ENCODE measurements at places on chromosomes 11 and 22. TPM values are rescaled to one million over a fixed set of nuclear protein-coding genes. Genes with fewer than 3 reads are reported as not detected.
A peak's percentile ranks its signal among the peaks of the same experiment; 100 is the strongest.

DNA sequence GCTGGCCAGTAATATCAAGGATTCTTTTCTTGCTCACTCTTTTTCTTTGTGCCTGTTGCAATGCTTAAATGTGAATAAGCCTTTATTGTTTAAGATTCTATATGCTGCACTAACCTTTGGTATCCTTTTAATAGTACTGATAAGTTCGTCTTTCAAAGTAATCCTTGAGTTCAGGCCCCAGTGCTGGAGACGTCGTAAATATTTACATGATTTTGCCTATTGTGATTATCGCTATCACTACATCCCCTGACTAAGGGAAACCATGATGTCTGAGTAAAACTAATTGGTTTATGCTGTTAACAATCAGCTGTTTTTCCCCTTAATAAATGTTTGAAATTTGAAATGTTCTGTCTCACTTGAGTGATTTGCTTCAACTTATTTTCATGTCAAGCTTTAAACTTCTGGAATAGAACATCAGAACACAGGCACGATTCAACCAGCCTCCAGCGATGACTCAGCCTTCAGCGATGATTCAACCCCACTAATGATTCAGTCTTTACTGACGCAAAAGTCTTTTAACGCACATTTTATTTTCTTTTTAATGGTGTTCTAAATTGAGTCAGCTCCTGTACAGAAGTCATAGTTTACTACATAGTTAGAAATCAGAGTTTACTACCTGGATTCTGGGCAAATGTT, 3.9 kb downstream of the HTATIP2 start:
- no peak for DNase-seq

- no peak for DNase-seq
These were observed 11.6 kb upstream of the TMEM45B start for GRCh38 chr11:129804012-129804411.

DNA sequence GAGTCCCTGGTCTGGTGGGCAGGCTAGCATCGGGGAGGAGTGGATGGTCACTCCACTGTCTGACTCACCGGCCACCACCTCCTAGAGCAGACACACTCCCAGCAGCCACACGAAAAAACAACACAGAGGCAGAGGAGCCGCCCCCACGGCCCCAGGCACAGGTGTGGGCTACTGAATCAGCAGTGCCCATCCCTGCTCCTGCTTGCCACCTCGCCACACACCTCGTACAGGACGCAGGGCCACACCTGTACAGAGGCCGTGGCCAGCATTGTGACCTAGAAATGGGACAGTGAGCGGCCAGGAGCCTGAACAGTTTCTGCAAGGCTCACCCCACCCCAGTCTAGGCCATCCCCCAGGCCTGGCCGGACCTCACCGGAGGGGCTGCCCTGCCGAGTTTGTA, 14.0 kb downstream of the TRIM29 start:
- DNase-seq = no peak

DNA sequence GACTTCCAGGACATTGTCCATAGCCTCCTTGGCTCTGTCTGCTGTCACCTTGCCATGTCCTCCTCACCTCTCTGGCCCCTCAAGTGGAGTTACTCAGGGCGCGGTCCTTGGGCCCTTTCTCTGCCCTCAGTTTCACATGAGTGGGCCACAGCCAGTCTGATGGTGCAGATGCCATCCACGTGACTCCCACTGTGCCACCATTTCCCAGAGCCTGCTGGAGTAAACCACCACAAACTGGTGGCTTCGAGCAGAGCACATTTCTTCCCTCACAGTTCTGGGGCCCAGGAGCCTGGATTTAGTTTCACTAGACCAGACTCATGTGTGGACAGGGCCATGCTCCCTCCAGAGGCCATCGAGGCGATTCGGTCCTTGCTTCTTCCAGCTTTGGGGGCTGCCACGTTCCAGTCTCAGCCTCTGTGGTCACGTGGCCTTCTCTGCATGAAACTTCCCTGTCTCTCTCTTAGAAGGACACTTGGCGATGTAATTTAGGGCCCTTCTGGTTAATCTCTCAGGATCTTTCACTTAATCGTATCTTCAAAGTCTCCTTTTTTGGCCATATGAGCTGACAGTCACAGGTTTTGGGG, 14.6 kb downstream of the SMARCB1 start:
- no peak for DNase-seq

GRCh38 chr11:20042045-20042639, 118.1 kb downstream of the DBX1 start:
- no peak for DNase-seq

GRCh38 chr11:14350215-14350614, 8.8 kb downstream of the RRAS2 start:
- DNase-seq = no peak

DNA sequence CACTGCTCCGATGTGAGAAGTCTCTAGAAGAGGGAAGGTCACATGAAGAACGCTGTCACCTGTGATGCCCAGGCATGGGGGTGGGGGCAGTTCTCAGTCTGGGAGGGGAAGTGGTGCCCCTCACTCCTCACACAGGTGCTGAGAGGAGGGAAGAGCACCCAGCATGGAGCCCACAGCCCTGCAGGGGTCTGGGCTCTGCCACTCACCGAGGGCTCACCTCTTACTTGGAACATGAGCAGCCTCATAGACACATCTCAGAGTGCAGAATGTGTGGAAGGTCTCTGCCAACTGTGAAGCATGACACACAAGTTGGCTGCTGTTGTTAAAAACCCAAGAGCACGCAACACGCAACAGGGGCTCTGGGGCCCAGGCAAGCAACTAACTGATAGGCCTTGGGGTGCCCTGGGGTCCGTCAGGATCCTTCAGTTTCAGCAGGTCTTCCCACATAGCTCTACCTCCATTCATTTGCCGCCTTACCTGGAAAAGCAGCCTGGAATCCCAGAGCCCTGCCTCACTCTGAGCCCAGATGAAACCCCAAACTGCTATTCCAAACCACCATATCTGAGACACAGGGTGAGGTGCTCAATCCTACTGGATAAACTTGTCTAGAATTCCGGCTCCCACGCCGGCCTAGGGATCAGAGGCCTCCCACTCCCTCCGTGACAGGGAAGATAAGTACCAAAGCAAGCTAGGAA, 17.5 kb upstream of the TMPRSS4 start:
- no peak for DNase-seq

DNA sequence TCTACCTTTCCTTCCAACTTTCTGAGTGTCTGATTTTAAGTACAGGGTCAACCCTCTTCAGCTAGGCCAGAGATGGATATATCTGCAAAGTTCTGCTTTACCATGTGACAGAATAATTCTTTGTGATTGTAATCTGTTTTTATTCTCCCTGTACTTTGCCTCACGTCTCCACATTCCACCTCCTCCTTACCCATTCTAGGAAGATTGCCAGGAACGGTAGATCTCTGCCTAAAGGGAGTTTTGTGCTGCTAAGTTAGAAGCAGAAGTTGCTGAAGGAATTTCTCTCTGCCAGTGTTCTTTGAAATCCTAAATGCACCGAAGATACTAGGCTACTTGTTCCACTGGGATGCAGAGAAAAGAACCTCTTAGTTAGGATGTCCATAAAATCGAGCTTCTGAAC, 20.7 kb upstream of the FAM181B start:
- no peak for DNase-seq

DNA sequence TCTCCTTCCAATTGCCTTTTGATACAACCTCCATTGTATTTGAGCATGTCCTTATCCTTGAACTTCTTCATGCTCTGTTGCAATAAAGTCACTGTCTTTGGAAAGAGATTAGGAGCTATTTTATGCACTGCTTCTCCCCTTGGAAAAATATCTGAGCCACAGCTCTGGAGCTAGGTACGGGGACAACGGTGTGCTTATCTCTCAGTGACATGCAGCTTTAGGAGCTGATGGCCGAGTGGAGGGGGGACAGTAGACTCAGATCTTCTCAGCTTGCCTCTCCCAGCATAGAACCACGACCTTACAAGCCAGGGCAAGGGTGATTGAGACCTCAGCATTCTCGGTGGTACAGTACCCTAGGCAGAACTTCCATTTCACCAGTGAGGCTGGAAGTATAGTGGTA, 64.1 kb downstream of the HORMAD2 start:
- DNase-seq = no peak

DNA sequence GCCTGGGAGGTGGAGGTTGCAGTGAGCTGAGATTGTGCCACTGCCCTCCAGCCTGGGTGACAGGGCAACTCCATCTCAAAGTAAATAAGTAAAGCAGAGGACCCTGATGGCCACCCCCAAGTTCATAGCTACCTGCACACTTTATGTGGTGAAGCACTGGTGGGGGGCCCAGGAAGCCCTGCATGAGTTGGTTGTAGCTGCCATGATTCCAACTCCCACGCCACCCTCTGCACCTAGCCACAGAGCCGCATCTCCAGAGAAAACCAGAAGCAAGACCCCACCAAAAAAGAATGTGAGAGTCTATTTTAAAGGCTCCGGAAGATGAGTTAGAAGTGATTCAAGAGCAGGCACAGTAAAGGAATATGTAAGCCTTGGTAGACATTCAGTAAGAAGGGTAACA, 20.4 kb upstream of the TMA7B start:
- no peak for DNase-seq

- no peak for DNase-seq
These were observed 49.2 kb downstream of the SHISAL1 start for GRCh38 chr22:44263547-44263946.

DNA sequence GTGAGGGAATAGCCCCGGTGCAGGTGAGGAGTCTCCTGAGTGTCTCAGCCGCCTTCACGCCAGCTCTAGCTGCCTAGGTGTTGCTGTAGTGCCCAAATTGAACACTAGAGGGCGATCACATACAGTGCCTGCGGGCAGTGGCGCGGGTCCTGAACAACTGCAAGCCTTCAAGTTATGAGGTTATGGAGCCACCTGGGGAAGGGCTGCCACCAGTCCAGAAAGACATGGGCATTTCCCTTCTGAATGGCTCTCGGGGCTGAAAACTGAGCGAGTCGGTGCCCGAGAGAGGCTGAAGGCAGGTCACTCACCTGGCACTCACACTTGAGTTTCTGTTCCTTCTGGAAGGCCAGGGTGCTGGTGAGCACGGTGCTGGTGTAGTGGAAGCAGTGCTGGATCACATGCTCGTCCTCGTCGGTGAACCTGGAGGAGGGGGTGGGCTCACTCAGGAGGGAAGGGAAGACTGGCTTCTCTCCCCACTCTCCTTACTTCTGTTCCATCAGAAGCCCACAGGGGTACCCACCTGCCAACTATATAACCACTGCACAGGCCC, 88.4 kb downstream of the PDE2A start:
- DNase-seq = peak; percentile 74

GRCh38 chr11:86596861-86597586, 75.4 kb downstream of the ME3 start:
- no peak for DNase-seq

- DNase-seq = no peak
These were observed 173.5 kb downstream of the TRIM29 start for GRCh38 chr11:119964136-119965025.

DNA sequence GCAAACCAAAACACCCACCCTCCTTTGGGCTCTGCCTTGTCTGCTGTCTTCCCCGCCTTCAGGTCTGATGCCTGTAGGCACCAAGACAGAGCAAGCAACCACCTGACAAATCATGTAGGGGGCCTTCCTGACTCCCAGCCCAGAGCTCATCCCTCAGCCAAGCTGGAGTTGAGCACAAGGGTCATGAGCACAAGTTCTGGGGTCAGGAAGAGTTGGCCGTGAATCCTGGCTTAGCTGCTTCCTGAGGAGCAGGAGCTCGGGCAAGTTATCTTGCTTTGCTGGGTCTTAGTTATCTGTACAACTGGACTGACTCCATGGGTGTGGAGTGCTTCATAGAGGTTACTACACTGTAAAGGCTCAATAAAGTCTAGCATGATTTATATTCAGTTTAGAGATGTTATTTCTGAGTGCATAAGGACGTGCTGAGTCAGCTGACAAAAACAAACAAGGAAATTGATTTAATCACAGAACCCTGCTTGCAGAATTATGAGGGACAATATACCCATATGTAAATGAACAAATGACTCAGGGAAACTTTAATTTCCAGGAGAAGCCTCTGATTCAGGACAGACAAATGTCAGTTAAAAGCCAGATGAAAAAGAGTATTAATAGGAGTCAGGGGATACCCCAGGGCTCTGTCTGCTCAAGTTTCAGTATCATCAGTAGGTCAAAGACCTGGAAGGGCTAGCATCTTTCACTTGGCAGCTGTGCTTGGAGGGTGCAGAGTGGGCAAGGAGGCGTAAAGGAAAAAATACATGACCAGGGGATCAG, 15.0 kb upstream of the APOA1 start:
- no peak for DNase-seq

- no peak for DNase-seq
These were observed 108.8 kb upstream of the CD44 start for GRCh38 chr11:35029979-35030682.

DNA sequence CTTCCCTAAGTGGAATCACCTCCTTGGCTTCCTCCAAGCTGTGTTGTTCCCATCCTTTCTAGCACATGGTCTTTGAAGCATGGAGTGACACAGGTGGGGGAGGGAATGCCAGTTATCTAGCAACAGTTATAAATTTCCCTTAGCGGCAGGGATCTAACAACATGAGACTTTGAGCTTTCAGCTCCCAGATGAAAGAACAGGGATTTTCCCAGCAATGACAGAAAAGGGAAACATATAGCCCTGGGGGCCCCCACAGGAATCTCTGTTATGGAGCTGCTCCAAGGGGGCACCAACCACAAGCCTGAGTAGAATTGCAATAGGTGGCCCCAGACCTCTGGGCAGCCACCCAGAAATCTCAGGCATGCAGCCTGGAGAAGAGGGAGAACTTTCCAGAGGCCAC, 163.0 kb downstream of the GRIK4 start:
- DNase-seq = no peak

DNA sequence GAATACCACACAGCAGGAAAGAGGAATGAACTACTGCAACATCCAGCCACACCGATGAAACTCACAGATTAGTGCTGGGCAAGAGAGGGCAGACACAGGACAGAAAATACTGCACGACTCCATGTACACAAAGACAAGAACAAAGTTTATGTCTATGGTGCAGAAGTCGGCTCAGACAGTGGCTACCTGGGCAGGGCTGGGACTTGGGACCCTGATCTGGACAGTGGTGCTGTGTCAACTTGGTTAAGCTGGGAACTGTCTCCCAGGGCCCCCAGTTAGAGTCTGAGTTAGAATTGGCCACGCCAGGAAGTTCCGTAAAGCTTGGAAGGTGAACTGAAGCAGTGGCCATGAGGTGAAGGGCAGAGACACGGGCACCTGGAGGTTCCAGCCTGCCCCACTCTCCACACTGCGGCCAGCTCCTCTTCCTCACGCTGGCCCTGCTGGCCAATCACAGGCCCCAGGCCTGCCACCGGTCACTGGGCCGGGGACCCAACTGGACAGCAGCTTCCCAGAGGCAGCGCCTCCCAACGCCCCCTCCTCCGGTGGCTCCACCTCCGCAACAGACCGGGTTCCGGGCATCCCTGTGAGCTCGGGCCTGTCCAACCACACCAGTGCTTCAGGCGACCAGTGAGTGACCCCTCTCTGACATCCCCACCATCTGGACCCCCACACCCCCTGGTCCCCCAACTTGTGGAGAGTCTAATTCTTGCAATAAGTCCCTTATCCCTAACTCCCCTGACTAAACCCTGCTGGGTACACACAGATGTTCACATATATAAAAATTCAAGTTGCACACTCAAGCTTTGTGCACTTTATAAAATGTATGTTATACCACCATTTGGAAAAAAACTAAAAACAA, 93.7 kb downstream of the MICAL3 start:
- DNase-seq = no peak

GRCh38 chr22:37229805-37230672, 14.0 kb downstream of the RAC2 start:
- DNase-seq = peak; percentile 66

The AP2A2 gene
- total RNA-seq = 53.5 TPM

The TREH gene
- total RNA-seq = not detected

The STK33 gene
- total RNA-seq = 25.9 TPM

The GTSE1 gene
- total RNA-seq = 0.43 TPM

The PRODH gene
- total RNA-seq = 11.9 TPM

The DGCR8 gene
- total RNA-seq = 15.4 TPM

The CDON gene
- 12.3 TPM for total RNA-seq

The HTR3A gene
- total RNA-seq = not detected

Measured in Right ventricle myocardium superior (tissue), 1 donor.